ENCODE measurements at places on chromosomes 5 and 9. TPM values are rescaled to one million over a fixed set of nuclear protein-coding genes. Genes with fewer than 3 reads are reported as not detected.

Gene SKIC3
- total RNA-seq: 65.2 TPM

Gene ZNF79
- total RNA-seq: 19.7 TPM

Gene PITX1
- not detected for total RNA-seq

Gene SH2D3C
- 14.1 TPM for total RNA-seq

Gene SLC46A2
- total RNA-seq: not detected

Gene HARS1
- total RNA-seq: 104 TPM

Gene DND1
- 2.9 TPM for total RNA-seq

Gene ADAMTS6
- 1.2 TPM for total RNA-seq

Gene FREM1
- not detected for total RNA-seq

DNA sequence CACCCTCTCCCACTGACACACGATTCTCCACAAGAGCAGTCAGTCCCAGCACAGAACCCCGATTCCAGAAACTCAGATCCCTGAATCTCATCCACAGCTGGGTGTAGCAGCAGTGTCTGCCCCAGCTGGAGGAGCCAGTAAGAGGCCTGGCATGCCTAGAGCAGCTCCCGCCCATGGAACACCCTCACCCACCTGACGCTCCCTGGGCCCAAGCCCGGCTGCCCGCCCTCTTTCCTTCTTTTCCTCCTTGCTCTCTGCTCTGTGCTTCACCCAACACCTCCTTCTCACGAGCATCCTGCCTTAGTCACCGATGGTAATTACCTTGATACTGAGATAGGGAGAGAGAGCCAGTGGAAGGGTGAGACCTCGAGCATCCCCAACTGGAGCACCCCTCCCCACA is 8.7 kb downstream of the PCDH1 start:
- DNase-seq: no peak

DNA sequence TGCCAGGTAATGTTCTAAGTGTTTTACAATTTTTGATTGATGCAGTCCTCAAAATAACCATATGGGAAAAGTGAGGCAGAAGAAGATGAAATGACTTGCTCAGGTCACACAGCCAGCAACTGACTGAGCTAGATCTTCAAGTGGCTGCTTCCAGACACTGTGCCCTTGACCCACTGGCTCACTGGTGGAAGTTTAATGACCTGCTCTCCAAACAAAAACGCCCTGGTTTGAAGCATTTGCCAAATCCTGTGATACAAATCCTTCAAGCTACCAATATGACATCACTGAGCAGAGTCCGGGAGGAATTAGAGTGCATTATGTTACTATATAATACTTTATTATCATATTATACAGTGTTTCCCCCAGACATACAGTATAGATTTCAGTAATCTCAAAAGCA is 459.4 kb downstream of the GADD45G start:
- DNase-seq: no peak

GRCh38 chr5:171269717-171270116 is 39.3 kb upstream of the TLX3 start:
- no peak for DNase-seq

- DNase-seq: no peak
Measured at GRCh38 chr5:41558295-41558694, 47.9 kb upstream of the PLCXD3 start.

DNA sequence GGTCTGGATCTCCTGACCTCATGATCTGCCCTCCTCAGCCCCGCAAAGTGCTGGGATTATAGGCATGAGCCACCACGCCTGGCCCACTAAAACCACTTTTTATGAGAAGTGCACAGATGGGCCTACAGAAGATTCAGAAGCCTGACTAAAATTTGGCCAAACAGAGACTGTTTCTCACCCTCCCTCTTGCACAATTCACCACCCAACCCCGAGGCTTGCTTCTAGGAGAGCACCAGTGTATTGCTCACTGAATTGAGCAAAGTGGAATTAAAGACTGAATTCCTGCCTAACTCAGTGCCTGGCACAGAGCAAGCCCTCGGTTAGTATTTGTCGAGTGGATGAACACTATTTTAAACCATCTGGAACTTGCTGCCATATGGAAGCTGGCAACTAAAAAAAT is 3.4 kb upstream of the DCTN4 start:
- DNase-seq: no peak

GRCh38 chr5:36422952-36423351 is 121.2 kb upstream of the RANBP3L start:
- DNase-seq: no peak

DNA sequence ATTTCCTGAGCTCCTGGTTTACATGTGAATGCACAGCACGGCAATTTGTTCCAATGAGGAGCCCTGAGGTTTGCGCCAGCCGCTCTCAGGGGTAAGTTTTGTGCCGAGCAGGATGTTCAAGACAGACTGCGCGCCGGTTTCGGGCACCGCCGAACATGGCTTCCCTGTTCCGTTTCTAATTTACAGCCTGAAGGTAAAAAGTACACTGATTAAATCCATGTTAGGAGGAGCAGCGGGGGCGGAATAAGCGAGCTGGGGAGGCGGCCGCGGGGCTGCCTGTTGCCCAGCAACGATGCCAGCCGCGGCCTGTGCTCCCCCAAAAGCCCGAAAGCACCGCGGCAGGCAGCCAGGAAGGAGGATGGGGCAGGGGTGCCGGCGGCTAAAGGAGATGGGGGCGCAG is 6.4 kb downstream of the SOWAHA start:
- no peak for DNase-seq

GRCh38 chr9:108310202-108310601 is 545.6 kb downstream of the ACTL7B start:
- no peak for DNase-seq

DNA sequence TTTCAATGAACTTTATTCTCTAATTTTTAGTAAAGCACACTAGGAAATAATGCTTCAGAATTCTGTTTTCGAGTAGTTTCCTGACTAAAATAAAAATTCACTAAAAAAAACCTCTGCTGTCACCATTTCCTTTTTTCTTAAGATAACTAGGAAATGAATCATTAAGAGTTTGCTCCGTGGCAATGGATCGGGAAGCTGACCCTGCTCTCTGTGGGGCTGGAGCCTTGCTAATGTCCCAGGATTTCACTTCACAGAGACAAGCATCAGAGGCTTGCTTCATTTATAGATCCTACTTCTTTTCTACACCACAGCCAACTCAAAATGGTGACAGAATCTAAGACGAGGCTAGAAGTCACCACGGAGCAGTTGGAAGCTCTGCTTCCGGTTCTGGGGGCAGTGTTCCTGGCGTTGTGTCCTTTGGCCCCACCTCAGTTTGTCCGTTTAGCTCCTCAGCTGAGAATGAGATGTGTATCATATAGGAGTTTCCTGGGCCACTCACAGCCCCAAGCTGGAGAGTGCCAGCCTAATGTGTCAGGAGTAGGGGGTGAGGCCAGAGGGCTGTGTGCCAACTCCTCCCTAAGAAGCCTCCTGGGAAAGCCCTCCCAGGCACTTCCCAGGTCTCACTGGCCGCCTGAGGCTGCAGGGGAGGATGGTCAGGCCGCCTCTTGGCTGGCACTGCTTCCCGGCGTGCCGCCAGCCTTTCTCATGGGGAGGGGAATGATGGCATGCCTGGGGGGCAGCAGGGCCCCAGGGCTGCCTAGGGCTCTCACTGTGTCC is 19.6 kb downstream of the TENT4A start:
- DNase-seq: no peak

GRCh38 chr9:37929441-37929895 is 25.5 kb upstream of the SLC25A51 start:
- no peak for DNase-seq

GRCh38 chr5:176559683-176560082 is 10.5 kb downstream of the CDHR2 start:
- DNase-seq: peak; percentile 62
